Muscle of arm (tissue), 14 donors: ENCODE measurements at places on chromosomes 6 and 20.

GRCh38 chr6:64683682-64684081 lies 1023.3 kb downstream of the EYS start:
- no peak for DNase-seq

DNA sequence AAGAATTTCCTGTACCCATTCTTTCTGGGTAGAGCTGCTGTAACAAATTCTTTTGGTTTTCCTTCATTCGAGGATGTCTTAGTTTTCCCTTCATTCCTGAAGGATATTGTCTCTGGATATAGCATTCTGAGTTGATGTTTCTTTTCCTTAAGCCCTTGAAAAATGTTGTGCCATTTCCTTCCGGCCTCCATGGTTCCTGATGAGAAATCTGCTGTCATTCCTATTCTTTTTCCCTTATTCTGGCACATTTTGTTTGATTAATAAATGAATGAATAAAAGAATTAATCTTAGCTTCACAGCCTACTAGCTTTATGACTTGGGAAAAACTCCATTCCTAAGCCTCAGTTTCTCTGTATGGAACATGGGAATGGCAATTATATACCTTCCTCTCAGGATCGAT lies 173.1 kb downstream of the EYA2 start:
- no peak for DNase-seq

DNA sequence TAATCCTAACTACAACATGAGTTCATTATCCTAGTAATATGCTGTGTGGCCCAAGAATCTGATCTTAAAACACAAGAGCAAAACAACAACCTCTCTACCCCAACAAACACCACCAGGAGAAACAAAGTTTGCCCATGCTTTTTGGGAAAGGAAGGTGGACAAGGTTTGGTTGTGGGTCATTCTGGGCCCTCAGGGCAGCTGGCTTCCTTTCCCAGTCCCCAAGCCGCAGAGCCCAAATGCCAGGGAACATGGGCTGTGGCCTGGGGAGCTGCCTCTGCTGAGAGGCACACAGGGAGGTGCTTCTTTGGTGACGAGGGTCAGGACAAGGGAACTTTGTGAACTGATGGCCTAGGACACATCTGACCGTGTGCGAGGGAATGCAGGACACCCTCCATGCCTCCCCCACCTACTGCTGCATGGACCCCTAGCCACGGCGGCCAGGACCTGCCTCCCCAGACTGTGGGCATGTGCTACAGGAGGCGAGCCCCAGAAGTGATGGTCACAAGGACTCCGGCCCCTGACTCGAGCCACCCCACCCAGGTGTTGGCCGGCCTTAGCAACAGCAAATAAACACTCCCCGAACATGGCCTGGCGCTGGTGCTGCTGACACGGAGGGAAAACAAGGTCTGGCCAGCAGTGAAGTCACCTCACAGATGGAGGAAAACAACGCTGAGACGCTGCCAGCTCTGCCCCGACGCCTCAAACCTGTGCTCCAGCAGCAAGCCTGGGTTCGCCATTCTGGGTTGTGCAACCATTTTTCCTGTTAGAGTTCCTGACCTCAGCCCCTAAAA lies 55.6 kb downstream of the RRBP1 start:
- no peak for DNase-seq

DNA sequence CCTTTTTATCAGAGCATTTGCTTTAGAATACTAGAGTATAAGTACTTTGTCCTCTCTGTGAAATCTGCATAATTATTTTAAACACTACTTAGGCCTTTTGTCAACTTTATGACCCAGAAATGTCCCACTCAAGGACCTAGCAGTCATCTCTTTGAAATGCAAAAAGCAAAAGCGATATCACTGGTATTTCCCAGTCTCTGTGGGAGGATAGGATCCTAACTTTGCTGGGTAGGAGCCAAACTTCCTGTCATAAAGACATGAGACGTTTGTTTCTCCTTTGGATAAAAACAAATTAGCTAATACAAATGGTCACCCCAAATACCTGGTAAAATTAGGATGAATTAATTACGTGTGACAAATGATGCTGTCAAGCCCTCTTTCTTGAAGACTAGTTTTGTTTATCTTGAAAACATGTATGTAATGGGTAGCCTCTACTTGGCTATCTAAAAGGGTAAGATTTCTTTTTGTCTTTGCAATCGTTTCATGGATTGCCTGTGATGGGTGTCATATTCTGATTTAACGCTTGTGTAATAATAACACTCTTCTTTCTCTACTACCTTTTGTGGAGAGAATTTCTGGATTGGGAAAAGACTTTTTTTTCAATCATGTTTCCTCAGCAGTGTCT lies 36.2 kb downstream of the DCDC2 start:
- DNase-seq, result no peak

DNA sequence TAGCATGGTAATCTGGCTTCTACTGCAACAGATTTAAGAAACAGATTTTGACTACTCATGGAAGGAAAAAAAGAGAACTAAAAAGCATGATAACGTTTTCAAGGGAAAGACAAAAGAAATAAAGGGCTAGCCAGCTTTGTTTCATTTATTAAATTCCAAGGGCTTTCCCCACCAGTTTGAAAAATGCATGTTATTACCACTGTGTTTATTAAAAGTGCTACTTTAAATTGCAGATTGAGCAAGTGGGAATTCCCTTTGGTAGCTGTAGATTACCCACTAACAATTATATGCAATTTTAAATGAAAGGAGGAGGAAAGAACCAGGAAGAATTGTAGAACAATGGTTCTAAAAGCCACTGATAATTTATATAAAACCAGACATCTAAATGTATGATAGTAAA lies 40.6 kb upstream of the NHSL1 start:
- no peak for DNase-seq

GRCh38 chr6:15843764-15844163 lies 180.9 kb upstream of the DTNBP1 start:
- no peak for DNase-seq

GRCh38 chr6:52574709-52575501 lies 2.0 kb downstream of the TRAM2 start:
- no peak for DNase-seq

DNA sequence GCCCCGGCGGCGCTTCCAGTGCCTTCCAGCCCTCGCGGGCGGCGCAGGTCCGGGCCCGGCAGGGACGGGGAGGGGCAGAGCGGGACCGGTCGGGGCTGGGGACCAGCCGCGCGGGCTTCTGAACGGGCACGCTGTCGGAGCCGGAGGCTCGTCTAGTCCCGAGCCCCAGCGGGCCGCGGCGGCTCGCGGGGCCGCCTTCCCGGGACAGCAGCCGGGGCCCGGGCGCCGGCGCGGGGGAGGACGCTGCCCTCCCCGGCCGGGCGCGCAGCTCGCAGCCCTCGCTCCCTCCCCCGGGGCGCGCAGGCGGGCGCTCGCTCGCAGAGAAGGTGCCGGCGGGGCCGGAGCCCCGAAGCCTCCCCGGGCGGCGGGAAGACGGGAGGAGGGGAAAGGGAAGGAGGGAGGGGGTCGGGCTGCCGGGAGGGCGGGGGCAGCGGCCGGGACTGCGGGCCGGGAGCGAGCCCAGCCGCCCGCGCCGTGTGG lies 696 bp upstream of the SIRPA start:
- no peak for DNase-seq

DNA sequence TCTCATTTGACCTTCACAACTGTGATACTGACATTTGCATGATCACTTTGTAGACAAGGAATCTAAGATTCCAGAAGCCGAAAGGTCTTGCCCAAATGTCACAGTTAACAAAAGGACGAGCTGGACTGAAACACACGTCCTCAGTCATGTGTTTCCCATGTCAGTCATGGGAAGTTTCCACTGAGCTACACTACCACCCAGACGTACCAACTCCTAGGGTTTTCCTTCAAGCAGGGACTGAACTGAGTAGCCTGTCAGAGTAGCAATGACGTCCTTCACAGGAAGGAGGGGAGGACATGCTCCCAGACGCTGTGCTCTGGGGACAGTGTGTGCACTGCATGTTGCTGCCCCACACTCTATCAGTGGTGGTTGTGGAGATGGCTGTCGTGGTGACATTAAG lies 215.8 kb upstream of the SMLR1 start:
- no peak for DNase-seq

DNA sequence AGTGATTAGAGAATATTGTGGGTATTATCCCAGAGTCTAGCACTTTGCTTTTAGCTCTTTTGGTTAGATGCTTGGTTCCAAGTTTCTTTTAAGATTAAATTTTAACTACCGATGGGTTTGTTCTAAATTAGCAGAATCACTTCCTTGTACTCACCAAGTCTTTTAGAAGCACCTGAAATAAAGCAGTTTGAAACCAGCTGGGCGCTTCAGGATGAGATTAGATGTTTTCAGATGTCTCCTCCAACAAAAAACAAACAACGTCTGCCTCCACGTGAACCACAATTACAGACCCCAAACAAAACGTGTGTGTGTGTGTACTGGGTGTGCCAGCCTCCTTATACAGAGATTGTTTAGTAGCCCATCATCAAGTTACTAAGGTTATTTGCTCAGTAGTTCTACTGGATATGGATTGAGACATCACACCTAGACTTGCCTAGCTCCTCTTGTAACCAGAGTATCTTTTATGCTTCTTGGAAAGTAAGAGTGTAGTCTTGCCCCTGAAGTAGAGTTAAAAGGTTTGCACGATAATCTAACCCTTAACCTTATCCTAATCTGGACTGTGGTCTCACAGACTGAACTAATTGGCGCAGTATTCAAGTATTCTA lies 2.3 kb downstream of the DSTN start:
- no peak for DNase-seq

- DNase-seq, result peak; percentile 69
These were observed 136.4 kb upstream of the PLCB4 start for GRCh38 chr20:8932192-8933165.

GRCh38 chr6:154360476-154360875 lies 3.9 kb upstream of the IPCEF1 start:
- no peak for DNase-seq

DNA sequence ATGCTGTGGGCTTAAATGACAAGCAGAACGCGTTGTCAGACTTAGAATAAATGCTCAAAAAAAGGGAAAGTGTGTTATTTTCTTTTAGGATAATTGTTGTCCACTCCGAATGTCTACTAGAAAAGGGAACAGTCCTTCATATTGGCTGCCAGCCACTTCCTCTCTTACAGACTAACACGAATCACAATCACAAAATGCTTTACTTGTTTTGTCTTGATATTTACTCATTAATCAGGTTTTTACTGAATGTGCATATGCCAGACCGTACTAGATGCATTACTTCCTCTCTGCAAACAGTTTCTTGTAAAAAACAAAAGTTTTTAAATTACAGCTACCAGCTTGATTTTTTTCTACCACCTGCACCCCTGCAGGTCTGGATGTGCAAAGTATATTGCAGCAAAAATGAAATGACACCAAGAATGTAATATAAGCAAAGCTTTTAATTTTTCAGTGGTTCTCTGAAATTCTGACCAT lies 821 bp downstream of the DHX35 start:
- no peak for DNase-seq

DNA sequence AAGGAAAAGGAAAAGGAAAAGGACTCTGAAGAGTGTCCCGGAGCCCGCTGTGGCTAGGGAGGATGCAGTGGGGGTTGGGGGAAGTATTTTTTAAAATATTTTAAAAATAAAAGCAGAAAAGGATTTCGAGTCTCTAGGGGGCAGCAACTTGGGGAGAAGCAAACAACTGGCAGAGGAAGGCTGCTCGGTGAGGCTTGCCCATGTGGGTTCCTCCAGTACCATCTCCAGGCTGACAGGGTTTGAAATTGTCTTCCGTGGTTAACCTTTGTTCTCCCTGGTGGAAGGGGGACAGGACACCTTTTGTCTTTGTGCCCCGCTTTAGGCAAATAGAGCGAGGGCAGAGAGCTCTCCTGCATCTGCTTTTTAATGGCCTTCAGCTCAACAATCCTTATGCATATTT lies 60.4 kb upstream of the SNX9 start:
- no peak for DNase-seq

GRCh38 chr6:136922685-136923006 lies 545 bp downstream of the SLC35D3 start:
- no peak for DNase-seq

- no peak for DNase-seq
These were observed 5.4 kb upstream of the ZNFX1 start for GRCh38 chr20:49283176-49283702.

- no peak for DNase-seq
These were observed 51.7 kb downstream of the MYH7B start for GRCh38 chr20:35007413-35007812.

DNA sequence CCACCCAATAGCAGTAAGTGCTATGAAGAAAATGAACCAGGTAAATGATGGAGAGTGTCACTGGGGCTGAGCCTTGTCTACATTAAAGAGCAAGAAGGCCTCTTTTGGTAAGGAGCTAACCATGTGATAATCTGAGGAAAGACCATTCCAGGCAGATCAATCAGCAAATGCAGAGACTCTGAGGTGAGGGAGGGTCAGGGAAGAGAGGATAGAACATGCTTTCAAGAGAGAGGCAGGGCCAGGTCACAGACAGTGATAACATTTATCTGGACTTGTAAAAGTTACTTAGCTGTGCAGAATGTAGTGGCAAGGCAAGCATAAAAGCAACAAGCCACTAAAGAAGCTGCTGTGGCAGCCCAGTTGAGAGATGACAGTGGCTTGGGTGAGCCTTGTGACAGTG lies 197.3 kb downstream of the TASP1 start:
- no peak for DNase-seq

GRCh38 chr6:2766767-2767656 lies 1.8 kb downstream of the WRNIP1 start:
- no peak for DNase-seq

DNA sequence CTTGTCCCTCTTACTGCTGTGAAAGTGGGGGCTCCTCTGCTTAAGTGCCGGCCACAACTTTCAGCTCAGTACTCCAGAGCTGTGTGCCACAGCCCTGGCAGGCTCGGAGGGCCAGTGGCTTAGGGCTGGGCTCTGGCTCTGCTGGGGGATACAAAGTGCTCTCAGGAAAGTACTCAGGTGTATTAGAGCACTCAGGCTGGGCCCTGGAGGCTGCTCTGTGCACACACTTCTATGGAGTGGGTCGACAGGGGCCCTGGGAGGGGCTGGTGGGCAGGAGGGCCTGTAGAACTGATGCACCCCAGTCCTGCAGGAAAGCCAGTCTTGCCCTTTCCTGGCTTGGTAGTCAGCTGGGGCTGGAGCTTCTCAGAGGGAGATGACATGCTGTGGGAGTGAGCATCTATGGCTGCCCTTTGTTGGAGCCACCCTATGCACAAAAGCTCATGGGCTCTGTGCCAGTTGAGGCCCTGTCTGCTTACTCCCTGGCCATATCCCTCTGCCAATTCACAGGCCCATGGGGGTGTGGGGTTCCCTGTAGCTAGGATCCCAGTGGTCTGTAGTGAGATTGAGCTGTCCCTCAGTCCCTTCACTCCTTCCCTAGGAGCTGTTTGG lies 22.0 kb downstream of the CENPW start:
- DNase-seq, result no peak

- DNase-seq, result no peak
These were observed 91.0 kb upstream of the MEI4 start for GRCh38 chr6:77561768-77562314.

GRCh38 chr6:157929076-157929475 lies 52.6 kb upstream of the SYNJ2 start:
- no peak for DNase-seq

- DNase-seq, result no peak
These were observed 2.6 kb downstream of the TOP1 start for GRCh38 chr20:41031243-41031619.

DNA sequence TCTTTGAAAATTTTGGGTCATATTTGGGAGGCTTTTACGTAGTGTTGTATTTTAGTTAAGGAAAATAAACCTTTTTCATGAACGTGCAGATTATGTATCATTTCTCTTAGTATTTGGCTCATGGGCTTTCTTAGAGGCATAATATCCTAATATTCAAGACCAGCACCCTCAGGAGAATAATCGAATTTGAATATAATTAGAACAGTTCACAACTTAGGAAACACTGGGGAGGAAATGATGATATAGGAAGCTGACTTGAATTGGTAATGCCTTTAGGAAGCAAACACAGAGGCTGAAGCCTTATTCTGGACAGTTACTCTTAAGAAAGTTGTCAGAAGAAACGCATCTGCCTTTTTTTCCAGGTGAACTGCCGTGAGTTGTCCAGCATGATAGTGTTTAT lies at the start of gene GFRAL:
TSS of gene GFRAL (plus strand) at position 301 of the 400 bp plus-strand sequence. CDS start at position 387, 86 bp downstream.
- no peak for DNase-seq
